Ammon's horn (tissue), 1 donor: ENCODE measurements at places on chromosomes 1 and 21.

DNA sequence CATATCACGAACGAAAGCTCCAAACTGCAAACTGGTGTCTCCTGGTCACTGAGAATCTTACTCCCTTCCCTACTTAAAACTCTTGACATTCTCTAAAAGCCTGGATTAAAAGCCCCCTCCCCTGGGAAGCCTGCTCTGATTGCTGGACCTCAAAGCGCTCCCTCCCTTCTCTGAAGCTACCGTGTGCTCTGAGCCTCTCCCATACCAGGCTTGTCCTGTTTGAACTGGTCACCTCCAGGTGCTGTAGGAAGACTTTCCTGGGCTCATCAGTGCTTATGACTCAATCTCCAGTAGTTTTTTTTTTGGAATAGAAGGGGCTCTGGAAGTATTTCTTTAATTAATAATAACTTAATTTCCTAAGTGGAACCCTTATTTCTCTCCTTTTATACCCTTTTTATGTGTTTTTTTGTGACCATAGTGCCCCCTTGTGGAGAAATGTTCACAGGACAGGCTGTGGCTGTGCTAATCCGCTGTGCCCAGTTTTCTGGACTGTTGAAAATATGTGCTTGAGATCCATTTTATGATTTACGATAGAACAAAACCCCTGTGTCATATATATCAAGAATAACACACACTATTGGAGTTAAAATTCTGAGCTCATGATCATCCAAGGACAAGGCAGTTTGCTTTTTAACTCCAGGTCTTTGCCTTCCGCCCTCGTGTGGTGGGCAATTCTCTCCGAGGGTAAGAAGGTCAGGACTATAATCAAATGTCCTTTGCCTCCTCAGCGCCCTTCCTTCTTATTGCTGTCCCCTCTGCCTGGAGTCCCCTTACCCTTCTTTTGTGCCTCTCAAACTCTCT lies 16.9 kb downstream of the MTARC1 start:
- DNase-seq: peak; percentile 34

DNA sequence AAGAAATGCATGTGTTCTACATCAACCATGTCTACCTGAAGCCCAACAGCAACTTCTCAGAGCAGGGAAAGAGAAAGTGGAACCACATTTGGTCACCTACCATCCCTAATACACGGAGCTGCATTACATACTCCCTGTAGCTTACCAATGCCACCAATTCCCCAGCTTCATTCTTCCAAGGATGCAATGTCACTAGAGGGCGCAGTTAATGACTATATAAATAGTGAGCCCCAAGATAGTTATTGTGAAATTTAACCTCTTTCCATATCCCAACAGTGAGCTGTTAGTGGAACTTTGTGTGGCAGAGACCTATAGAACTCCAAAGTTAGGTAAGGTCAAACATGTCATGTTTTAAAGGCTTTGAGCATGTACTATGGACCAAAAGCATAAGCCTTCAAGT lies 618.3 kb downstream of the SMYD3 start:
- DNase-seq: no peak

DNA sequence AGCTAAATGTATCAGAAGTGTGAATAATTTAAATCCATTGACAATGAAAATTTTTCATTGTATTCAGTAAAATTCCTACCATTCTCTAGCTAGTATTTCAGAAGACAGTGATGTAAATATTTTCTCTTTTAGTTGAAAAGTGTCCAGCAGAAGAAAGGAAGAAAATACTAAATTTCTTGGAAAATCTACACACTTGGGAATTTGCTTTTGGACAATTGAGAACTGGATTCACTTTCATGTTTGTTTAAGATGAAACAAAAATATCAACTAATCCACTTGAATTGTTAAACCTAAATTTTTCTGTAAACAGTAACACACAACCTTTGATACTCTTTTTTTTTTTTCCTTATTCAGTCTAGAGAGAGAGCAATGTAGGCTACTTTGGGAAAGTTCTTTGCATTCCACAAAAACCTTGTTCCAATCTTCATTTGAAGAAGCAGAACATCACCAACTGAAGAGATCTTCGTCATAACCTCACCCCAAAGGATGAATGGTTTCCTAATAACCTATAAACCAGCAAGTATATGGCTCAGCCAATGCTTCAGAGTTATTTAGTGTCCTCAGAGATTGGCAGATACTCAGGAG lies 155.1 kb upstream of the GORAB start:
- no peak for DNase-seq

DNA sequence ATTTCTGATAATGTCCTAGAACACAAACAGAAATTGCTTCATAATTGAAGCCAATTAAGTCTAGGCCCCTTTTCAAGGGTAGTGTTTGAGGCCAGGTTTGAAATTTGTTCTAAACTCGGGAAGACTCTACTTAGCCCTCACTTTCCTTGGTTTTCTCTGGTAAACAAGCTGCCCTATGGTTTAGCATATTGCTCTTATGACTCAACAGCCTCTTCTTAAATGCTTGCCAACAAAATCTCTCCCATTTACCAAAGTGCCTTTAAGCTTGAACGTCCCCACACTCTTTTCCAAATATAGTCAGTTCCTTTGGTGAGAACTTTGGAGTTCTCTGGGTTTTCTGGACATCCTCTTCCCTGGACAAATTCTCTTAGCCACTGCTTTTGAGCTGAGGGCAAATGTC lies 5.8 kb upstream of the LCE6A start:
- DNase-seq: peak; percentile 6

DNA sequence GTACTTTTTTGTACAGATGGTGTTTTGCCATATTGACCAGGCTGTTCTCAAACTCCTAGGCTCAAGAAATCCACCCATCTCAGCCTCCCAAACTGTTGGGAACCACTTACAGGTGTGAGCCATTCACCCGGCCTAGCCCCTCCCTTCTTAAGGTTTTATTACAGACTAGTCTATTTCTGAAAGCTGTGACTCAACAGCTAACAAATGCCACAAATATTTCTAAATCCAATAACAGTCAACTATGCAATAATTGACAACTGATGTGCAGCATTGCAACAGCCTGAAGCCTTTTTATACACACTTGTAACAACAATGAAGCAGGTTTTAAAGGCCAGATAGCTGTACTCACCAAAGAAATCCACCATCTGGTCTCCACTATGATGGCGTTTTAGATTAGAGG lies 51.4 kb downstream of the GRIK1 start:
- DNase-seq: no peak
